ENCODE measurements at places on chromosomes 6 and 20.

DNA sequence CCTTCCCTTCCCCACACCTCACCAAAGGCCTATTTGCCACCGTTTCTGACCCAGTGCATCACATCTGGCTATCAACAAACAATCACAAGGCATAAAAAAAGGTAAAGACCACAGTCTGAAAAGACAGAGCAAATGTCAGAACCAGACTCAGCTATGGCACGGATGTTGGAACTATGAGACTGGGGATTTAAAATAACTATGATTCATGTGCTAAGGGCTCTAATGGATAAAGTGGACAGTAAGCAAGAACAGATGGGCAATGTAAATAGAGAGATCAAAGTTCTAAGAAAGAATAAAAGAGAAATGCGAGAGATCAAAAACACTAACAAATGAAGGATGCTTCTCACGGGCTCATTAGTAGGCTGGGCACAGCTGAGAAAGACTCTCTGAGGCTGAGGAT lies 99.5 kb downstream of the LAMP5 start:
- DNase-seq, result no peak

DNA sequence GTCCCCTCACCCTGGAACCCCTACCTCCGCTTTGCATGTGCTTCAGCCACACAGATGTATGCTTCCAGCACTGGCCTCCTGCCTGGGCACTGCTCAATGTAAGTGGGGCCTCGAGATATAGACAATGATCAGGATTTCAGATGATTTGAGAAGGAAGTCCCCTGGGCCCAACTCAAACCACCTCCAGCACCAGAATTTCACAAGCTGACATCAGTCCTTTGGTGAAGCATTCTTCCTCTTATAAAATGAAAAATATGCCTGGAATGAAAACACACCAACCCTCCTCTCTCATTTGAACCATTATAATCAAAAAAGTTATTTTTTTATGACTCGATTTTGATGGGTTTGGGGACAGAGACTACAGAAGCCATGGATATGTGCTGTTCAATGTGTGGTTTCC lies 48.5 kb downstream of the BTBD3 start:
- DNase-seq, result no peak

GRCh38 chr6:45074439-45074838 lies 253.7 kb upstream of the RUNX2 start:
- no peak for DNase-seq

DNA sequence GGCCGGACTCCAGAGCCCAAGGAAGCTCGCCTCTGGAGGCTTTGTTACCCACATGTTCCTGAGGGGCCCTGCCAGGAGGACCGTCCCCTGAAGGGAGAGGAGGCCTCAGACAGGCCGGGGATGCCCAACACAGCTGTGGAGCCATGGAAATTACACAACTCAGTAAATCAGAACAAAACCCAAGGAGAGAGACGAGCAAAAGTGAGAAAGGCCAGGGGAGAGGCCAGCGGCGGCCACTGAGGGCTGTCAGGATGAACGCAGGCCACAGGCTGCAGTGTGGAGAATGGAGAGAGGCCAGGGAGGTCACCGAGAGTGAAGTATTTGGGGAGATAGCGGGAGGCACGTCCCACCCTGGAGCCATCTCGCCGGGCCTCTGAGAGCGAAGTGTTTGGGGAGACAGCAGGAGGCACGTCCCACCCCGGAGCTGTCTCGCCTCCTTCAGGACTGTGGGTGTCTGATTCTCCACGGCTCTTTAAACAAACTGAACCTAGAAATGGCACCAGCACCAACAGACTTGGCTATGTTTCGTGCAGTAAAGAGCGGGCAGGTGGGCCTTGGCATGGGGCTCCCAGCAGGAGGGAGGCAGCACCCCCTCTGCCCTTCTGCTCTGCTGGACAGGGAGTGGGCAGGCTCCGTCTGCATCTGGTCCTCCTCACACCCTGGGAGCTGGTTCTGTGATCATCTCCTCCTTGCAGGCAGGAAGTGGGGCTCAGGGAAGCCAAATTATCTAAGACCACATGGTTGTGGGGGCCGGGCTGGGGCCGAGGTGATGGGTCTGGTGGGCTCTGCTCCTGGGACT lies 91.0 kb downstream of the YTHDF1 start:
- DNase-seq, result no peak

DNA sequence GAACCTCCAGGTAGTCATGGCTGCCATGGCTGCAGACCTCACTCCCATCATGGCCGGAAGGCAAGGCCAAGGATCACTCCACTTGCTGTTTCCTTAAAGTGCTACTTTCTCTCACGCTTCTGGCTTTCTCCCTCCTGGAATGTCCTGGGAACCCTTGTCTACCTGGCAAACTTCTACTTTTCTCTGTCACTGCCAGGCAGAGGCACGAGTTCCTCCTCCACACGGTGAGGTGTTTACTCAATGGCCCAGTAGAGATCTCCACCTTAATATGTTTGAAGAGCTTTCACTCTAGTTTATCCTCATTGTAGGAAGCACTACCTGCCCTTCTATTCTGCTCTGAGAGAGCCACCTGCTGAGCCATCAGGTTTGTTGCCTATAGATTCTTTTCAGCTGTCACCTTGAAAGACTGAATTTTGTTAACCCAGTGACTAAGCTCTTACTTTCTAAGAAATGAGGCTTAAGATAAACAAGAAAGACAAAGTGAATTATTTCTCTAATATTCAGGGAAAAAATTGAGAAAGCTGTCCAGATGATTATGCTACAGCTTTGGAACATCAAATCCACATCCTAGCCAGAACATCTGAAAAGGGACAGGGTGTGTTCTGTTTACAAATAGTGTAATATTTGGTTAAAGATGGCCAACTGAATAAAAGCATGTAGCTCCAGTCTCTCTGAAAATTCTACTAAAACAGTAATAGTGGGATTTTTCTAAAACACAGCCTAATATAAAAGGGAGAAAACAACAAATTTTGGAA lies 54.9 kb downstream of the PLAGL1 start:
- no peak for DNase-seq

DNA sequence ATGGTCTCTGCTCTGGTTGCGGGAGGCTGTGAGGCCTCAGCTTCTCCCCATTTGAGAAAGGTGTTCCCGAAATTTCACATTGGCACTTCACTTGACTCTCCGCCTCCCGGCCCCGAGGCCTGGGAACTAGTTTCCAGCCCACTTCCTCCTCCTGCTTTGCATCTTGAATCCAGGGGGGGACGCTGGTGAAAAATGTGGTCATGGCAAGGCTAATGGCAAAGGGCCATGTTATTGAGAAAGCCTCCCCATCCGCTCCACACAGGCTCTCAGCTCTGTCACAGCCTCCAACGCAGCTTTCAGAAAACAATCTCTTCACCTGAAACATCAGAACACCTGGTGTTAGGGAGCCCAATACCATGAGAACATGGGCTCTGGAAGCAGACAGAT lies 5.6 kb downstream of the PLAGL2 start:
- DNase-seq, result no peak

GRCh38 chr20:10985536-10985935 lies 311.7 kb upstream of the JAG1 start:
- no peak for DNase-seq

GRCh38 chr20:535958-536357 lies 7.6 kb downstream of the CSNK2A1 start:
- no peak for DNase-seq

DNA sequence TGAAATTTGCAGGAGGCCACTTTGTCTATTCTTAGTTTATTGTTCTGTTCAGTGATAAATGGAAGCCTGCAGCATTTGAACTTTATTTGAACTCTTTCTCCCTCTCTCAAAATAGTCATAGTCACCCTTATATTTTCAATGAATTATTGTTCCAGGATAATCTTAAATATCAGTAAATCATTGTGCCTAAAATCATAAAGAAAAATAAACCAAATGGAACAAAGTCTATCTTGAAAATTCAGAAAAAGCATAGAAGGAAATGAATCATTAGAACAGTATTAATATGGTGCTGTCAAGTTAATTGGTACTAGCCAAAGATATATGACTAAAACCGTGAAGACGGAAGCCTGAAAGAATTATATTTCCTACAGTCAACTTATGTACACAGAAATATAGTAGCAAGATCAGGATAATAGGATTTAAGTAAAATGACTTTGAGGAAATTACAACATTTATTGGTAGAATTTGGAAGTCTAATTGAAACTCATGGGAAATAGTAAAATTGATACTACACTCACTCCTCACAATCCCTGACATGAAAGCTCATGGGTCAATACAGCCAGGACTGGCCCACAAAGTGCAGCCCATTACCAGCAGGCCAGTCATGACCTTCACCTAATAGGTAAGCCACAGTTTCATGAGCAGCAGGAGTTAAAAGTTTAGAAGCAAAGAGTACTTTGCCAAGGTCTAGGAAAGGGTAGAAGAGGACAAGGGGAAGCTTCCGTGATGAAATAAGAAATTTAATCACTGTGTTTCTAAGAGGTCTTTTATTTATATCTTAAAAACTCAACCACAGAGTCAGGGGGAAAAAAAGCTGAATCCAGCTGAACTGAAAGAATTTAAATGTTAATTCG lies 119.9 kb upstream of the ENPP5 start:
- no peak for DNase-seq

DNA sequence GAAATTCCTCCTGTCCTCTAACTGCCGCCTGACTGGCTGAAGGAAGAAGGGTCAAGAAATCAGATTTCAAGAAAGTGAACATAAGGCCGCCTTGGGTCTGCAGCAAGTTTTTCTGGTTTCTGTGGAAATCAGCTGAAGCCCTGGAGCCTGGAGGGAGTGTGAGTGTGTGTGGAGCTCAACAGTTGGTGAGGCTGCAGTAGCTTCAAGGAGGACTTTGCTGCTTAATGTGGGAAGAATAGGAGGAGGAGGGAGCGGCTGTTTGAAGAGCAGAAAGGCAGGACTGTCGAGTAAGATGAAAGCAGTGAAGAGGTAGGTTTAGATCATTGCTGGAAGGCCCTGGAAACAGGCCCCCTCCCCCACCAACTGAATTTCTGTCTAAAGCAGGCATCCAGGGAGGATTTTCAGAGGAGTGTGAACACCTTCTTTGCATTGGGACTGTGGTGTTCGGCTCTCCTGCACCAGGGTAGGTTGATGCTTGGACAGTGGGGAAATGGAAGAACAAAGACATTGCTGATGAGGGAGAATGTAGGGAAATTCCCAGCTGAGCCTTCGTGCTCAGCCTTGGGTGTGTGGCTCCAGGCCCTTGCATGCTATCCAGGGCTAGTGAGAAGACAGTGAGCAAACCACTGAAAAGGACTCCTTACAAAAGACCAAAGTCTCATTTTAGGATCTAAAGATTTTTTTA lies 79.5 kb upstream of the VSTM2L start:
- no peak for DNase-seq

GRCh38 chr20:50431066-50431450 lies 79.1 kb upstream of the PTPN1 start:
- DNase-seq, result no peak

- DNase-seq, result no peak
Observed at GRCh38 chr6:152050451-152051195, 243.1 kb downstream of the ESR1 start.

DNA sequence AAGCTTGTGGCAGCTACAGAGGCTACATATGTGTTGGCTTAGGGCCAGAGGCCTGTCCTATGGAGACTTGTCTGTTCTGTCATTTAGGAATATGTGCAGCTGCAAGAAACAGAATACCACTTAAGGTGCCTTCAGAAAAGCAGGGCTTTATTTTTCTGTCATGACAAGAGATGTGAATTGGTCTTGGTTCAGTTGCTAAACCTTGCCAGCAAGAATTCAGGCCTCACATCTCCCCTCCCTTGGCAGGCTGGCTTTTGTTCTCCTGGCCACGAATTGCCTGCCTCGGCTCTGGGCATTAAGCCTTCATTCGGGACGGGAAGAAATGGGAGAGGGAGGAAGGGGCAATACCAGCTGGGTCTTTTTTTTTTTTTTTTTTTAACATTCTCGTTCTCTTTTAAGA lies 82.4 kb upstream of the TGM3 start:
- no peak for DNase-seq

DNA sequence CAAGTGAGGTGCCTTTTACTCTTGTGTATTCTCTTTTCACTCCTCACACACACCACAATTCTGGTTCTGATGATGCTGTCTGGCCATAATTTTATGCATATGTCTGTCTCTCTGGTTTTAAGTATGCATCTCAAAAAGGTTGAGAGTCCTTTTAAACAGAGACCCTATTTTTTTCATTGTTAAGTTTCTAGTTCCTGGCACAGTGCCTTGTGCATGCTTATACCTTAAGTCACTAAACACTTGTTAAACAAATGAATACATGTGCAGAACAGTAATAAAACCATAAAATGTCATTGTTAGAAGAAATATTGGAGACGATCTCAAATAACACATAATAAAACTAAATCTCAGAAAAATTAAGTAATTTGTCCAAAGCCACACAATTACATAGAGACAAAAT lies 7.9 kb downstream of the ROS1 start:
- DNase-seq, result no peak

DNA sequence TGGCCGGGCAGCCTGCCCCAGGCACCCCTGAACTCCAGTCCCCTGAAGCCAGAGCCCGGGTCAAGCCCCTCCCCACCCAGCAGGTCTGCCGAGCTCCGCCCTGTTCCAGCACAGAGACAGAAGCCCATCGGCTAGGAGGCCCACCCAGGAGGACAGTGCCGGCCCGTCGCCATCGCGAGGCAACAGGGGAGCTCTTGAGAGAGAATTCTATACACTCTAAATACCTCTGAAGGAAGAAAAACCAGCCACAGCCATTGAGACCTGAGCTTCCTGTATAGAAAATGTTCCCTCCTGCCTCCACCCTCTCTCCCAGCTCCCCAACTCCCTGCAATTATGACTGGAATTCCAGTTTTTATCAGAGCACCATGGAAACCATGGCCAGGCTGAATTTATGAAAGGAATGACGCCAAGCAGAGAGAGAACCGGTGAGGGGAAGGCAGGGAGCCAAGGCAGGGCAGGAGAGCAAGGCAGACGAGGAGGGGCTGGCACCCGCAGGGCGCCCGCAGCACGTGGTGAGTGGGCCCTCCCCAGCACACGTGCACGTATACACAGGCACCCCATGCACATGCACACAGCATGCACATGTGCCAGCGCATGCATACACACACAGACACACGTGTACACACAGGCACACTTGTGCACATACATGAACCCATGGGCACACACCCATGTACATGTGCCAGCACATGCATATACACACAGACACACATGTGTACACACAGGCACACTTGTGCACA lies 27.6 kb upstream of the MRGBP start:
- no peak for DNase-seq

GRCh38 chr6:170248111-170248805 lies 42.6 kb downstream of the DLL1 start:
- no peak for DNase-seq
